ENCODE measurements at places on chromosomes 1 and 21.
A peak's percentile ranks its signal among the peaks of the same experiment; 100 is the strongest.

DNA sequence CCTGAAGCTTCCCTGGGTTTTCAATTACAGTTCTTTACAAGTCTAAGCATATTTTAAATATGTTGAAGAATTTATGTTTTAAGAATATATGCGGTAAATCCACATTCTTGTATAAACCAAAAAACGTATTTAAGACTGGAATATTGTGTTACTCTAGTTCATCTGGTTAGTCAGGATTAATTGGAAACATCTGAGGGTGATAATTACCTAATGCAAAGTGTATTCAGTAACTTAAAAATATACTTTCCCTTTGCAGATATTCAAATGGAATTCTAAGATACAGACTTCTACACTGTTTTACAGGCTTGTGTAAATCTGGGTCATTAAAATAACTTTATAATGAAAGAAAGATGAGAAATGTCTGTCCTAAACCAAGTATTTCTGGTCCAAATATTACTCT, 302.0 kb downstream of the VAV3 start:
- no peak for DNase-seq

DNA sequence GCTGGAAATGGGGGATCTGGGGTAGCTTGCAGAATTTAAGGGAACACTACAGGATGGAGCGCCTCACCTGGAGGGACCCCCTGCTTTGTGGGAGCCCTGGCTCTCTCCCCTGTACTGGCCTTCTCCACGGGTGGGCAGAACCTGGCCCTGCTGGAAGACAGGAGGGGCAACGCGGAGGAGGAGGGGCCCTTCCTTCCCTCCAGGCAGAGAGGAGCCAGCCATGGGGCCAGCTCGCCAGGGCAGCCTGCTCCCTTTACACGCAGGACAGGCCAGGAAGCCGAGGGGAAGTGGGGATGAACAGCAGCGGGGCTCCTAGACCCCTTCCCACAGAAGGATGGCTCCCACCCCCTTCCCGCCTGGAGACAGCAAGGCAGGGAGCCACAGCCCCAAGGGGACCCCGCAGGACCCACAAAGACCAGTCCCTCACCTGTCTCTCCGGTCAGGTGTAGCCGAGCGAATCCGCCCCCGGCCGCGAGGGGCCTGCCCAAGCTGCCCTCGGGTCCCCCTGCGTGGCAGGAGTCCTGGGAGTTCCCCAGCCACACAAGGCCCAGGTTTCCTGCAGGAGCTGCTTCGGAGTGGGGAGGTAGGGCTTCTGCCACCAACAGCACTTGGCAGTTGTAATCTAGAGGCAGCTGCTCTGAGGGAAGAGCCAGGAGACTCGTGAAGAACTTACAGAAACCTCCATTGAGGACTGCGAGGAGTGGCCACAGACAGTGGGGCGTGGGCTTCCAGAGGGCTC, 1.6 kb upstream of the SLC19A1 start:
- no peak for DNase-seq

DNA sequence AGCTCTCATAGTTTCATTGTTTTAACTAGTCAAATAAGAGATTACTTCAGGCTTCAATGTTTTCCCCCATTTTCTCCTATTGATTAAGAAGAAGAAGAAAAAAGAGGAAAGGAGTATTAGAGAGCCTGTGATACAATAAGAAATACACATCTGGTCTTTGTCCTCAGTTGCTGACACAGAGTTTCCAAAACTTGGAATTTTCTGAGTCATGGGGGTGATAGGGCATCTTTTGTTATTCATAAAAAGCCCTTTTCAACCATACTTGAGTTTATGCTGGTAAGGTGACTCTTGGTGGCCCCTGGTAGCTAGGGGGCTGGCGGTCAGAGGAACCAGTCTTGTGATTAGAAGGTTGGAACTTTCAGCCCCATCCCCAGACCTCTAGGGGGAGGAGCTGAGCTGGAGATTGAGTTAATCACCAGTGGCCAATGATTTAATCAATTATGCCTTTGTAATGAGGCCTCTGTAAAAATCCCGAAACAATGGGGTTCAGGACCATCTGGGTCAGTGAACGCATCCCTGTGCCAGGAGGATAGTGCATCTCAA, 28.9 kb upstream of the KLF18 start:
- DNase-seq = no peak

DNA sequence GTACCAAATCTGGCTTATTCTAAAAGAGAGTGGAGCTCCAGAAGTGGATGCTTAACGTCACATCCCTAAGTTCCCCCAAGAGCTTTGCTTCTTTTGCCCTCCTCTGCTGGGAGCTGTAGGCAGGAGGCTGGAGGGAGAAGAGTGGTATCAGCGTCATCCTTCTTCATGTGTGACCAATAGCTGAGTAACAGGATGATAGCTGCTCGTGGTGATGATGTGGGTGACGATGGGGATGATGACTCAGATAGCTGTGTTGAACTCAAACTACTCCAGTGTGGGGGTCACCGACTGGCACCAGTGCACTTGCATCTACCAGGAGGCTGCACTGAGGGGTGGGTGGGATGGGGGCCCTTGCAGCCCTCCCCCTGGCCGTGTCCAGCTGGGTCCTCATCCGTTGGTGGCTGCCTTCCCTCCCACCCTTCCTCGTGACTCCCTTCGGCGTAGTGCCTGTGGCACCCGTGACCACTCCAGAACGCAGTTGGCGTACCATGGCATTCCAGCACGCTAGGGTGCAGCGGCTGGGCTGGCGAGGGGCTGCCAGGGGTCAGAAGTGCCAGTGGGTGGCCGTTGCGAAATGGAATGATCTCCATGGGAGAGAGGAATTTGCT, 1.1 kb downstream of the IGFN1 start:
- no peak for DNase-seq

DNA sequence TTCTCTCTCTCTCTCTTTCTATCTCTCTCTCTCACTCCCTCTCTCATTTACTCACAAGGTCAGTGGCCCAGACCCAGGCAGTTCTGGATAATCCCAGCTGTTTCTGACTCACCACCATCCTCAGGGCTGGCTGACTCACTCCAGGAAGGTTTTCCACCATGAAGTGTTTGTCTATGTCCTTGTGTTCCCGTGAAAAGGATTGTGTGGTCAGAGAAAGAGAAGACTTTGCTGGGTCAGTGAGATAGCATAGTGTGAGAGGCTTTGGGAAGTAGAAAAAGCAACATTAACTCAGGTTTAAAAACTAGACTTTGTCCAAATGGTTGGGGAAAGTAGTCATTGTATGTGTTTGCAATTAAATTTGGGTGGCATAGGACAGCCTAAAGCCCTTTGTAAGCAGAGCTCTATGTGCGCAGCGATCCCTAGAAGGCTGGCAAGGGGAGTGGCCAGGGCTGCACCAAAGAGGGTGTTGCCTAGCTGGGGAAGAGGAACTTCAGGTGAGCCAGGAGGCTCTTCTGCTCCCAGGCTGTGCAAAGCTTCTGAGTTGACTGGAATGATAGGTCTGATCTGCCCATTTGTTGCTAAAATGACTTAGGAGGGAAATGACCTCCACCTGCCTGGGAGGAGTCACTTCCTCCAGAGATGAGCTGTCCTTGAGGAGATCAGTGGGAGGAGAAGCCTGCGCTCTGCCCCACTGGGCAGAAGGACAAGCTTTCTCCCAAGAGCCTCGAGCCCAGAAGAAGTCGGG, 4.9 kb upstream of the CAPN2 start:
- DNase-seq = no peak

- no peak for DNase-seq
Observed at GRCh38 chr1:203508463-203509073, 14.6 kb downstream of the OPTC start.

DNA sequence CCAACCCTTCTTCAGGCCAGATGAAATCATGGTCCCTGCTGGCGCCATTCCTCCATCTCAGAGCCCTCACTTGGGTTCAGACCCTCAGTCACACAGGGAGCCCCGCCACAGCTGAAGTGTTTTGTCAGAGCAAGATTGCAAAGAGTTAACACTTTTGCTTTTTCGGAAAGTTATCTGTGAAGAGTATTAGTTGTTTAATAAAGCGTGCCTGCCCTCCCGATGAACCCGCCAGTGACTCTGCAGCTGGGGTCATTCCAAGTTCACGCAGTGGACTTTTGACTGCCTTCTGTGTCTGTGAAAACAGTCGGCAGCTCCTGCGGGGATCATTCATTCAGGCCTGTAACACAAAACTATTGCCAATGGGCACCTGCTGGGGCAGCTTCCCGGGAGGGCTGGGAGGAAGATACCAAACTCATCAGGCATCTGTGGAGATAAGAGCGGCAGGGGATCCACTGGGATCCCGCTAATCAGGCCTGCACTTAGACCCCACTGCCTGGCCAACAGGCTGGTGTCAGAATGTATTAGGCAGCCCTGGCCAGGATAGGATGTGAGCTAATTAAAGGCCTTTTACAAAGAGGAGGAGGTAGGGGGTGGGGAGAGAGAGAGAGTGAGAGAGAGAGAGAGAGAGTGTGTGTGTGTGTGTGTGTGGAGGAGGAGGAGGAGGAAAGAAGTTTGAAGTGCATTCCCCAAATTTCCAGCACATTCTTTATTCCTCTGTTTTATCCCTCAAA, 184.5 kb downstream of the DHRS3 start:
- DNase-seq = no peak

DNA sequence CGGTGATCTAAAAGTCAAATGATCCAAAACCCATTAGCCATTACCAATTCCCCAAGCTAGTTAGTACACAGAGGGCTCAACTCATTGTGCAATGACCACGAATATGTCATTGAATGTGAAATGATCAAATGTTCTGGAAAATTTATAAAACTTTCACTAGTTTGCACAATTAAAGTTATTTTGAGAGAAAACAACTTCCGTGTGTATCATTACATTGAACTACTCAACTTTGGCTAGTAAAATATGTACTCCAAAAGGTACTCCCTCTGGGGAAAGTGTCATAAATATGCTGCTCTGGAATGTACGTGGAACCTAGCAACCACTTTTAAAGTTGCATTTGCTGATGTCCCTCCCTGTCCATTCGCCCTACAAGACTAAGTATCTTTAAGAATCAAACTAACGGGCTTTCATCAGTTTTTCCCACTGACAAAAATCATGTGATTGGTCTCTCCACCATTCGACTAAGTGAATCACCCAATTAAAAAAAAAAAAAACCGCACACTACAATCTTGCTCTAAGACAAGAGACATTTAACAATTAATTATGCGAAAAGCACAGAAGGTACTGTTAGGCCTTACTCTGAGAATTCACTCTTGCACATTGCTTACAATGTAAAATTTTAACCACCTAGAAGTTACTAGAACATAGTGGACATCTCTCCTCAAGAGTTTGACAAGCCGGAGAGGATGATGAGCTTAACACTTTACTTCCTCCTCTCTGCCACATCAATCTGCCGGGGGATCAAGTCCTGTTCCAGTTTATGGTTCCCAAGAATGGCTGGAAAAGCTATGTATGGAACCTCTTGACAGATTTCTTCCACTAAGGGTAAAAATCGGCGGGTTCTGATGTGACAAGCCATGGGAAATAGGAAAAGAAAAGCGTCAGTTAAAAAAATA, 1.2 kb downstream of the ACBD3 start:
- DNase-seq = no peak

DNA sequence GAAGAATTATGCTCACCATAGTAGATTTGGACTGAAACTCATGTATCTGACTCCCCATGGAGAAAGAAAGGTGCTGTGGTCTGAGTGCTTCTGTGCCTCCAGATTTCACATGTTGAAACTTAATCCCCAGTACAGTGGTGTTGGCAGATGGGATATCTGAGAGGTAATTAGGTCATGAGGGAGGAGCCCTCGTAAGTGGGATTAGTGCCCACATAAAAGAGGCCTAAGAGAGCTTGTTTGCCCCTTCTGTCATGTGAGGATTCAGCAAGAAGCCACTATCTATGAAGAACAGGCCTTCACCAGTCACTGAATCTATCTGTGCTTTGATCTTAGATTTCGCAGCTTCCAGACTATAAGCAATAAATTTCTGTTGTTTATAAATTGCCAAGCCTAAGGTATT, 150.1 kb downstream of the PLPP3 start:
- peak; percentile 94 for DNase-seq

DNA sequence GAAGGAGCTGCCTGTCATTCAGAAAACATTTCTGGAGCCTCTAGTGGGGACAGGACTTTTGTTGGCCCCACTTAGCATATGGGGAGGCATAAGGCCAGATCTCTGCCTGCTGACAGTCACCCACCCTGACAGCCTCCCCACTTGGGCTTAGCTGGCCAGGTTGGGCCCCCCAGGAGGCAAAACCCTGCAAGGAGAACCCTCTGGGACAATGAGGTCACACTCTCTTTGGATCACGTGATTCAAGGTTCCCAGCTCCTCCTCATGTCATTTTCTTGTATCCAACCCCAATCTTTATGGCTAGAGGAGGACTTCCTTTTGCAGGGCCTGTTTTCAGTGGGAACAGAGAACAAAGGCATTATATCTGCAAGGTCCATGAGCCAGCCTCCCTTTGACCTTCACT, 60.0 kb downstream of the NAV1 start:
- no peak for DNase-seq

DNA sequence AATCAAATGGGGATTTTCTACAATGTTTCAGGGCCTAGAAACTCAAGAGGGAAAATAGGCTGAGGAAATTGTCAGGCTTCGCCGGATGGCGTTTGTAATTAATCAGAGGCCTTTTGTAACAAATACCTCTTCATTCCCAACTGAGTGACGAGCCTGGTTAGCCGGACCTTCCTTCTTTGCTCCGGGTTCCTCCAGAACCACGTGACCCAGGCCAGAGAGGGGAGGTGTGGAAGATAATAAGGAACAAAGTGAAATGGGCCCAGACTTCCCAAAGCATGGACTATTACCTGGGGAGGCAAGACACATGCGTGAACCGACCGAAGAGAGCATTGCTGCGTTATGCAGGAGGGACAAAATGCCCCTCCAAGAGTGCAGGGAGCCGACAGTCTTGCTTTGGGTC, 7.5 kb upstream of the IGSF21 start:
- no peak for DNase-seq

GRCh38 chr1:153341431-153341934, 7.2 kb downstream of the PGLYRP4 start:
- DNase-seq = no peak

DNA sequence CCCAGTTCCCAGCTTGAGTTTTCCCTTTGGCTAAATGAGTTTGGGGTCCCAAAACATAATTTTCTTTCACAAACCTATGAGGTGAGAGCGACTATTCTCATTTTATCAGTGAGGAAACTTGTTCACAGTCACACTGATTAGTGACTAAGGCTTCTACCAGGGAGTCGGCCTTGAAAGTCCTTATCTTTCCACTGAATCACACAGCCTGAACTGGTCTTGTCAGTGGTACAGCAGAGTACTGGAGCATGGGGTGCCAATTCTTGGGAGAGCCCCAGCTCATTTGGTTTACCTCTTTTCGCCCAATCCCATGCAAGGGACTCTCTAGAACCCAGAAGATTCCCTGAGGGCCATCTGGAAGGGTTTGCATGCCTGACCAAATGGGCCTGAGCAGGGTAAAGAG, 16.9 kb downstream of the HSD3B2 start:
- no peak for DNase-seq

DNA sequence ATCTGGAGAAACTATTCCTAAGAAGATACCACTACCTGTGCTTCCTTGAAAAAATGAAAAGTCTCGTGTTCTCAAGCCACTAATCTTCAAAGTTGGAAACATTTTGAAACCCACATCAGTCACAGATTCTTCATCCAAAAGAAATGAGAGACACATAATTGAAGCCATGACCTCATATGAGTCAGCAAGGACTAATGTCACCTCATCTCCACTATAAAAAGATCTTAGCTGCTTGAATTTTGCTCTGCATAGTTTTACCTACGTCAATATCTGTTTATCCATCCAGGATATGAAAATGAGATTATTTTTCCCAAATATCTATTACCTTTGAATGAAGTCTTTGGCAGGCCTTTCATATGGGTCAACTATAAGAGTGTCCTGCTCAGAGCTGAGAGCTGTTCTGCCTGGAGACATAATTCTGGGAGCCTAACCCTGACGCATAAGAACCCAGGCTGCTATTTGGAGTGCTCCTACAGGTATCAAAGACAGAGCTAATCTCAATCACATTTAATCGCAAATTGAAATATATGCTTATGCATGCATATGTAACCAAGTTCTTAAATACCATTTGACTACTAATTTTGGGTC, 312.5 kb upstream of the PKN2 start:
- DNase-seq = no peak

All from NCI-H524 treated with DMSO at 0.1 percent for 48 hours (cell line).